Activated gamma-delta T cell (primary cell): ENCODE measurements at places on chromosomes 16 and 17.

DNA sequence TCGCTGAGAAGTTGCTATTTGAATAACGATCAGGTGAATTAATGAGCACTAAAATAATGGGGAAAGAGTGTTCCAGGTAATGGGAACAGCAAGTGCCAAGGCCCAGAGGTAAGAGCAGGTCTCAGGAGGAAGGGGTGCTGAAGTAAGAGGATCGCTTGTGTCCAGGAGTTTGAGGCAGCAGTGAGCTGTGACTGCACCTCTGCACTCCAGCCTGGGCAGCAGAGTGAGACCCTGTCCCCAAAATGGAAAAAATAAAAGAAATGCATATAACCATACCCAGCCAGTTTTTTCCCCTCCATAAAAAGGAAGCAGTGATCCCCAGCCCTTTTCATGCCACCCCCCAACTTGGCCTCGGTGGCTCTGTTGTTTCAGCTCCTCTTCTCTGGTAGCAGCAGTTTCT is 16.8 kb upstream of the HAS3 start:
- no peak for DNase-seq

DNA sequence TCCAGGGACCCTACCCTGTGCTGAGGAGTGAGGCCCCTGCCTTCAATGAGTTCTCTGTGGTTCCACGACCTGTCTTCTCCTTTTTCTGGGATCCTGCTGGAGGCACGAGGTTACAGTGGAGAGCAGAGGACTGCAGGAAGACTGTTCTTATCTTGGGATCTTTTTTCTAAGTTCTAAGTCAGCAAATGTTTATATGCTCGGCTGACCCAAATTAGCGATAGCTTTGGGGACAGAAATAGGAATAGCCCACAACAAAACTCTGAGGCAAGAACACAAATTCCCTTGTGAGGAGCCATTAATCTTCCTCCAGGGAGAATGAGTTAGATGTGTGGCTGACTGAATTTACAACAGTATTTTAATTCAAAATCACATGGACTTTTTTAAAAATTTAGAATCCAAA is 46.7 kb downstream of the MYOCD start:
- no peak for DNase-seq

DNA sequence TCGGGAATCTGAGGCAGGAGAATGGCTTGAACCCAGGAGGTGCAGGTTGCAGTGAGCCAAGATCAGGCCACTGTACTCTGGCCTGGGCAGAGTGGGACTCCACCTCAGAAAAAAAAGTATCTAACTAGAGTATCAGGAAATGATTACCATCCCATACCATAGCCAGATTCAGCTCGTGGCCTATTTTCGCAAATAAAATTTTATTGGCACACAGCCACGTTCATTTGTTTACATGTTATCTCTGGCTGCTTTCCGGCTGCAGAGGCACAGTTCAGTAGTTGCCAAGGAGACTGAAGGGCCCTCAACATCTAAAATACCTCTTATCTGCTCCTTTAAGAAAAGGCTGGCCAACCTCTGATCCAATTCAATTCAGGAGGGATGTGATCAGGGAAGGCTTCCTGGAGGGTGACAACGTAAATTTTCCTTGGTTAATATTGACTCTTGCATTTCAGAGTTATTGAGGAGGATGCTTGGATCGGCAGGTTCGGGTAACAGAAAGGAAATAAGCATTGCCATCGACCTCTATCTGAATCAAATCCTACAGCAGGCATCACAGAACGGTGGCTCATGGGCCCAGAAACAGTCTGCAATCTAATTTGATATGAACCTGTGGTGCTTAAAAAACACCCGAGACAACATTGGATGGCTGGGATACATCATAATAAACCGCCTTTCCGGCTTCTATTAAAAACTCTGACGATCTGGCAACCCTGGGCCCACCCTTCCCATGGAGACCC is 73.8 kb downstream of the XYLT1 start:
- no peak for DNase-seq

- no peak for DNase-seq
Measured at GRCh38 chr16:87248714-87249113, 68.5 kb downstream of the C16orf95 start.

GRCh38 chr17:8073627-8074484 is 13.7 kb downstream of the ALOX12B start:
- DNase-seq = peak; percentile 63

- DNase-seq = no peak
Measured at GRCh38 chr17:27608328-27609230, 22.4 kb upstream of the LGALS9 start.

DNA sequence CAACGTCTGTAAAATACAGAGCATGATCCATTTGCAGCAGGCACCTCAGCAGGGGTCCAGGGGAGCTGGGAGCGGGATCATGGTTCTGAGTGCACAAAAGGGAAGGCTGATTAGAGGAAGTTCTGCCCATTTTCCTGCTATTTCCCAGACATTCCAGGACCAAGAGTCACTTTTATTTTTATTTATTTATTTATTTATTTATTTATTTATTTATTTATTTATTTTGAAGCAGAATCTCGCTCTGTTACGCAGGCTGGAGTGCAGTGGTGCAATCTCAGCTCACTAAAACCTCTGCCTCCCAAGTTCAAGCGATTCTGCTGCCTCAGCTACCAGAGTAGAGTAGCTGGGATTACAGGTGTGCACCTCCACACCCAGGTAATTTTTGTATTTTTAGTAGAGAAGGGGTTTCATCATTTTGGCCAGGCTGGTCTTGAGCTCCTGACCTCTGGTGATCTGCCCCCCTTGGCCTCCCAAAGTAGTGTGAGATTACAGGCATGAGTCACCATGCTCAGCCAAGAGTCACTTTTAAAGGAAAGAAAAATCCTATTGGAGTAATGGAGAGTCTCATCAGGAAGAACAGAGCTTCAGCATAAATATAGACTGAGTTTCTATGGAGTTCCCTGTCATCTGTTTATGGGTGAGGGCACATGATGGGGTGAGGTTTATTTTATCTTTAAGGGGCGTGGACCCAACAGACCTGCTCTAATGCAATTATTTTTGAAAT is 355.2 kb downstream of the HAPSTR1 start:
- no peak for DNase-seq

- DNase-seq = no peak
Measured at GRCh38 chr16:85878875-85879274, 20.1 kb upstream of the IRF8 start.

DNA sequence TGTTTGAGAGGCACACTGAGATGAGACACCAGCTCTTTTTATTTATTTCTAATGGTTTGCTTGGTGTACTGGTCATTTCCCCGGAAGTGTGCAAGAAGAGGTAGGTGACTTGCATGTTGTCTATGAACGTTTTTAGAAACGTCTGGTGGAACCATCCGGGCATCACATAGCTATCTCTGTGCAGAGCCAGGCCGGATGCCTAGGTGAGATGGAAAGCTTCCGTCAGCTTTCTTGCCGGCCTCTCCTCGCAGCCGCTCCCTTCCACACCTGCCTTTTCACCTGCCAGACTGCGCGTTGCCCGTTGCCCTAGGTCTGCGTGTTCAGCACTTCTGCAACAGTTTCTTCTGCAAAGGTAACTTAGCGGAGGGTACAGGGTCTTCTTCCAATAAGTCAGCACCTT is 416.0 kb downstream of the WWOX start:
- DNase-seq = no peak

DNA sequence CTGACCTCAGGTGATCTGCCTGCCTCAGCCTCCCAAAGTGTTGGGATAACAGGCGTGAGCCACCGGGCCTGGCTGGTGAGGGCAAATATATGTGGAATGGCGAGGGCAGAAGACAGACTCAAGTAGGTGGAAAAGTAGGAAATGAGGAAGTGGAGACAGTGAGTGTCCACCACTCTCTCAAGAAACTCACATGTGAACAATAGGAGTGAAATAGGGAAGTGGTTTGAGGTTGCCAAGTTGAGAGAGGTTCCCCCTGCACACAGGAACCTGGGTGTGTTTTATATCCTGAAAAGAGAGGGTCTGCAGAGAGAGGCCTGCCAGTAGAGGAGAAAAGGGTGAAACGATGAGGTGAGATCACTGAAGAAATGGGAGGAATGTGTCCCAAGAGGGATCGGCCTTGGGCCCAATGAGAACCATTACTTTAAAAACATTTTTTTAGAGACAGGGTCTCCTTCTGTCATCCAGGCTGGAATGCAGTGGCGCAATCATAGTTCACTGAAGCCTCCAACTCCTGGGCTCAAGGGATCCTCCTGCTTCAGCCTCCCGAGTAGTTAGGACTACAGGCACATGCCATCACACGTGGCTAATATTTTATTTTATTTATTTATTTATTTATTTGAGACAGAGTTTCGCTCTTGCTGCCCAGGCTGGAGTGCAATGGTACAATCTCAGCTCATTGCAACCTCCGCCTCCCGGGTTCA is 17.1 kb upstream of the CORO1A start:
- no peak for DNase-seq

DNA sequence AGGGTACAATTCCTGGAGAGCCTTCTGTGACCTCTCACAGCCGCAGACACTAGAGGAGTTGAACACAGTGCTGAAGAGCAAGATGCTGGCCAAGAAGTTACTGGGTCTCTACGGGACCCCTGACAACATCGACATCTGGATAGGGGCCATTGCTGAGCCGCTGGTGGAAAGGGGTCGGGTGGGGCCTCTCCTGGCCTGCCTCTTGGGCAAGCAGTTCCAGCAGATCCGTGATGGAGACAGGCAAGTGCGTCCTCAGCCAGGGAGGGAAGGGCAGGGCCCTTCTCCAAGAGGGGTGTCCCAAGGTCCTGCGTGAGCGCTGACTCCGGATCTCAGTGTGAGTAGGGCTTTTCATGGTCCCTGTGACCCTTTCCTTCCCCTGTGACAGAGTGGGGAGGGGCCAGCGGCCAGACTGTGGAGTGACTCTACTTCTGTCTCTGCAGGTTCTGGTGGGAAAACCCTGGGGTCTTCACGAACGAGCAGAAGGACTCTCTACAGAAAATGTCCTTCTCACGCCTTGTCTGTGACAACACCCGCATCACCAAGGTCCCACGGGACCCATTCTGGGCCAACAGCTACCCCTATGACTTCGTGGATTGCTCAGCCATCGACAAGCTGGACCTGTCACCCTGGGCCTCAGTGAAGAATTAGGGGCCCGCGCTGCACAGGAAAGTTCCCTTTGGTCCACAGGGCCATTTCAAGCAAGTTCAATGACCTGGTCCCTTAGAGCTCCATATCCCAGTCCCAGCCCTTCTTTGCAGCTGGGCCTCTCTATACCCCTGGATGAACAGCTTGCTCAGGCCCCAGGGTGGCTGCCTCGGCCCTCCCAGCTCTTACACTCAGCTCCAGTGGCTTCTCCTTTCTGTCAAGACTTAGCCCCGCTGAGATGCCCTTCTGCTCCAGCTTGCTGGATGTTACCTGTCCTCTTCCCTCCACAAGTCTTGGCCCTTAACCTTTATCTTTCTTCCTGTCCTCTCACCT is 13.1 kb downstream of the MPO start:
- DNase-seq = no peak

GRCh38 chr17:10025976-10026901 is 121.2 kb upstream of the RCVRN start:
- no peak for DNase-seq

- no peak for DNase-seq
Measured at GRCh38 chr17:74214484-74215341, 1.3 kb downstream of the TTYH2 start.

DNA sequence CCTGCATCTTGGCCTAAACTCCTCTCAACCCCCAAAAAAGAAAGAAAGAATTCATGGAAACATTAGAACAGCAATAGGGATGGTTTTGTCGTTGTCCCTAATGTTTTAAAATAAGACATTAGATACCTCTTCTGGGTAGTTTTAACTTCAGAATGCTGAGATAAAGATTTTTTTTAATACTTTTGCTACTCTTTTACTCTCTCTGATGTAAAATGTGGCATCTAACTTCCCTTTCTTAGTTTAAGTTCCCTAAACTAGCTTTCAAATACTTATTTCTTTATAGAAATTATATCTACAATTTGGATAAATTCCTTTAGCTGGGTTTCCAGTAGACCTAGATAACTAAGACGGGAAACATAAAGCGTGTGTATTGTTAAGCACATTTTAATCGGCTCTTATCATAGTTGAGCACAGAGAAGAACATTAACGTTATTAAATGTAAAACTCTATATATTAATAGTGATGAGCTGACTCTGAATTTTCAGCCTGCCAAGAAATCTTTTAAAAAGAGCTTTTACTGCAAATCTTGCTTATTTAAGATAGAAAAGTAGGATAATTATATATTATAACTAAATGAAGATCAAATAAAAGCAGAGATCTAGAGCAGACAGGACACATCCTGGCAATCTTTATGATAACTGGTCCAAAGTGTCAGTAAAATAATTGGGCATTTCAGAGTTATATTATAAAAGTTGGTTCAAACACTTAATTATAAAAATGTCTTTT is 183.2 kb downstream of the CYB561 start:
- no peak for DNase-seq

- DNase-seq = no peak
Measured at GRCh38 chr17:2835780-2836179, 39.5 kb downstream of the RAP1GAP2 start.
